ENCODE measurements at places on chromosomes 2 and 18.

GRCh38 chr2:223007531-223007930 is 44.5 kb upstream of the KCNE4 start:
- no peak for DNase-seq

- no peak for DNase-seq
These were observed 730 bp downstream of the B3GNT7 start for GRCh38 chr2:231396058-231396821.

- no peak for DNase-seq
These were observed 96.6 kb downstream of the PLB1 start for GRCh38 chr2:28592481-28592880.

DNA sequence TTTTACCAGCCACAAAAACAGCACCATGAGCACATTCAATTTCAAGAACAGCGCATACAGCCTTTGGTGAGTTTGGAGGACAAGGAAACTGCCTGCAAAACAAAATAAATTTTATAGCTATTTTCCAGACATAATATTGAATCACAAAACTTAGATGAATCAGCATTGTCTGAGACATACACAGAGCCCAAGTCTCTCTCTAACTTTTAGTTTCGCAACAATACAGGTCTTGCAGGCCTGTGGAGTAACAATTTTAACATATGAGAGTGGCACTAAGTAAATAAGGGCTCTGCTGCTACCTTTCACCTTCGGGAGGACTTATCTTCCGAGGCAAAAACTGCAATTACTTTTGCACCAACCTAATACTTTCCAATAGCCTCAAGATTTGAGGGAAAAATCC is 56.1 kb upstream of the PEX13 start:
- no peak for DNase-seq

DNA sequence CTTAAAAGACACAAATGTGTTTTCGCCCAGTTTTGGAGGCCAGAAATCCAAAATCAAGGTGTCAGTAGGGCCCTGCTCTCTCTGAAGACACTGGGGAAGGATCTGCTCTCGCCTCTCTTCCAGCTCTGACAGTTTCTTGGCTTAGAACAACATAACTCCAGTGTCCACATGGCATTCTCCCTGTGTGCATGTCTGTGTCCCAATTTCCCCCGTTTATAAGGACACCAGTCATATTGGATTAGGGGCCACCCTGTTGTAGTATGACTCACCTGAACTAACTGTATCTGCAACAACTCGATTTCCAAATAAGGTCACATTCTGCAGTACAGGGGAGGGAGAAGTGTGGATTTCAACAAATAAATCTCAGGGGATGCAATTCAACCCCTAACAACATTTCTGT is 263.2 kb downstream of the SS18 start:
- DNase-seq = no peak

DNA sequence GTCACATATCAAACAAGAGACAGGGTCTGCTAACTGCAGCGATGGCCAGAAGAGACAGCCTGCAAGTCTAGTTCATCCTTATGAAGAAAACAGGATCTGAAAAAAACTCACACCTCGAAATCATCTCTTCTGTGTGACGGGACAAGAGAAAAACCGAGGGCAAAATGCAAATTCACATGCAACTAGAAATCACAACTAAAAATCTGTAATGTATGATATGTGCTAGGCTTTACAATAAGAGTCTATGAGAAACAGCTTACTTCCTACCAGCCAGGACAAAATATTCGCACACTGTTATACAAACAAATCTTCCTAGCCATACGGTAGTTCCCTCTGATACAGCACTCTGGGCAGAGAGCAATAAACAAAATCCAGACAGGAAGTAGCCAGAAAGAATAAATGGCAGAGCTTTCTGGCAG is 48.8 kb downstream of the ANKRD44 start:
- no peak for DNase-seq

GRCh38 chr2:1868683-1869141 is 124.4 kb upstream of the PXDN start:
- no peak for DNase-seq

DNA sequence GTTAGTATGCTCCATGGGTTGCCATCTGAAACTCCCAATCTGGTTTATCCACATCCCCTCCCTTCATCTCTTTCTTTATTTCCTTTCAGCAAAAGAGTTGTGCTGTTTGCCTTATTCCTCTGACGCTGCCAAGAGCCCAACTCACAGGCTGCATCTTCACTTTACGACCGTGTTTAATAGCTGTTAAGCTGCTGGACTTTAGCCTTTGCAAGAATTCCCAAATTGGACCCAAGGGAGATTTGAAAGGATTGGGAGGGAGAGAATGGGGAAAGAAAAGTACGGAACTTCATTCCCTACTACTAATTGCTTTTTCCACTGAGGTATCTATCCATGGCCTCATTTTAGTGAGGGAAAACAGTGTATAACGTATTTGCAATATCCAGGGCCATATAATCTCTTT is 263.4 kb upstream of the MEIS1 start:
- DNase-seq = no peak

GRCh38 chr2:233098618-233099017 is 38.5 kb downstream of the INPP5D start:
- DNase-seq = no peak

- DNase-seq = no peak
These were observed 230.1 kb upstream of the PXDN start for GRCh38 chr2:1974397-1974796.

Data from activated T-cell treated with anti-CD3 and anti-CD28 coated beads for 24 hours (primary cell).